ENCODE measurements at places on chromosomes 3 and 15.
A peak's percentile ranks its signal among the peaks of the same experiment; 100 is the strongest.

- no peak for DNase-seq
Observed at GRCh38 chr15:79168922-79169456, 78.4 kb upstream of the RASGRF1 start.

DNA sequence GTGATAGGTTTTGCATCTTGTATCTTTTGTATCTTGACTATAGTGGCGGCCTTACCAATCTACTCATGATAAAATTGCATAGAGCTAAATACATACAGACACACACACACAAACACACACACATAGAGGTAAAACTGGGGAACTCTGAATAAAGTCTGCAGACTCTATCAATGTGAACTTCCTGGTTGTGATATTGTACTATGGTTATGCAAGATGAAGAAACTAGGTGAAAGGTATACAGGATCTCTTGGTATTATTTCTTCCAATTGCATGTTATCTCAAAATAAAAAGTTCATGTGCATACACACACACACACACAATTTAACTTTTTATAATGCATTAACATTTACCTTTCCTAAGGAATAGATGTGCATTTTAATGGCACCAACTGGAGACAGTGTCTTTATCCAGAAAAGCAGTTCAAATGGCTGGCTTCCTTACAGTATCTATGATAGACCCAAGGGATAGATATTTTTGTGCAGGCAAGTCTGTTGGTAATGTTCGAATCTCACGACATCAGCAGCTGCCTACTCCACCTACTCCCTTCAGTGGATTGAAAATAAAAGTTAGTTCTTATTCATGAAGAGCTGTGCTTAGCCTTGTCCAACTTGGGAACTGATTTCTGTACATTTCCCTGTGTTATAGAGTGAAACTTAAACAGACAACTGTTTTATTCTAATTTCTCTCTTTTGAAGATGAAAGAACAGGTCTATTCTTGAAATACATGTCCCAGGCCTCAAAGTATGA is 46.9 kb upstream of the SPRED1 start:
- DNase-seq, result no peak

- DNase-seq, result no peak
Observed at GRCh38 chr3:4756855-4757574, 222.2 kb upstream of the BHLHE40 start.

- DNase-seq, result no peak
Observed at GRCh38 chr3:63557912-63558311, 94.6 kb upstream of the SNTN start.

DNA sequence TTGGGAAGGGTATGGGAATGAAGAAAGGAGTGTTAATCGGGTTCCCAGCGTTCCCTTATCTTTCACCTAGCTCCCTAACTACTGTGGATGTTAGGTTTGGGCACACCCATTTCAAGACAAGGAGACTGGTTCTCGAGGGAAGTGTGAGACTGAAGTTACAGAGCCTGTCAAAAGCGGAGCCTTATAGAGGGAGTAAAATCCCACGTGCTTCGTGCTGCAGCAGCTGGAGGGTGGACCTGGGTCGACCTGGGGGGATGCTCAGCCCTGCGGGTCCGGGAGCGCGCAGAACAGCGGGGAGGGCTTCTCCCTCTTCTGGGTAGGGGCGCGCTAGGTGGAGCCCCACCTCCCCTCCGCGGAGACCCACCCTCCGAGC is 314 bp upstream of the TMED3 start:
- DNase-seq, result no peak

DNA sequence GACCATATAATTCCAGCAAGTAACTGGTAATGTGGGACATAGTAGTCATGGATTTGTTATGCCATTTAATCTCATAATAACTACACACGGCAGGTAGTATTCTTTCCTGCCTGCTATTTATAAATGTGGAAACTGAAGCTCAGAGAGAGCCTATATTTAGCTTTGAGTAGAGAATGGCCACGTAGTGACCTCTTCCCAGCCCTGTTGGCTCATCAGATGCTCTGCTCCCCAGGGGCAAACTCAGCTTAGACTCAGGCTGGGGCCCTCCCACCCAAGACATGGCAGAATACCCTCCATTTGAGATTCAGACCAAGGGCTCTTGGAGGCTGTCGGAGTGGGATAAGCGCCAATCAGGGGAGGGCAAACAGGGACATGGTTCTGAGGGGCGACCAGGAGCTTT is 17.3 kb upstream of the HDAC11 start:
- no peak for DNase-seq

- DNase-seq, result peak; percentile 91
Observed at GRCh38 chr3:188266562-188267274, 112.8 kb downstream of the LPP start.

DNA sequence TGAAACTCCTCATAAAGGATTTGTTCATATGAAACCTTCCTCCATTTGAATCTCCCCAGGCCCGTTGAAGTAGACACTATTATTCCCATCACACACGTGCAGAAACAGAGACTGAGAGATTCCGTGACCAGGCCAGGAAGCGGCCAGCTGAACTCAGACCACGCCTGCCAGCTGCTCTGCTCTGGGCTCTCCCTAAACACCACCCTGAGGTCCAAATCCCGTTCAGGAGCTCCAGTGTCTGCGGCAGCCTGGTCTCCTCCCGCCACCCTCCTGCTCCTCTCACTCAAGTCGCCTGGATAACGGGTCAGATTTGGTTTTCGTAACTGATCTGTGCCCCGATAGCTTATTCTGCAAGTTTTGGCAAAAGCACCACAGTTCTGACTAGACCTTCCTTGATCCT is 53.6 kb upstream of the SNRPA1 start:
- no peak for DNase-seq

DNA sequence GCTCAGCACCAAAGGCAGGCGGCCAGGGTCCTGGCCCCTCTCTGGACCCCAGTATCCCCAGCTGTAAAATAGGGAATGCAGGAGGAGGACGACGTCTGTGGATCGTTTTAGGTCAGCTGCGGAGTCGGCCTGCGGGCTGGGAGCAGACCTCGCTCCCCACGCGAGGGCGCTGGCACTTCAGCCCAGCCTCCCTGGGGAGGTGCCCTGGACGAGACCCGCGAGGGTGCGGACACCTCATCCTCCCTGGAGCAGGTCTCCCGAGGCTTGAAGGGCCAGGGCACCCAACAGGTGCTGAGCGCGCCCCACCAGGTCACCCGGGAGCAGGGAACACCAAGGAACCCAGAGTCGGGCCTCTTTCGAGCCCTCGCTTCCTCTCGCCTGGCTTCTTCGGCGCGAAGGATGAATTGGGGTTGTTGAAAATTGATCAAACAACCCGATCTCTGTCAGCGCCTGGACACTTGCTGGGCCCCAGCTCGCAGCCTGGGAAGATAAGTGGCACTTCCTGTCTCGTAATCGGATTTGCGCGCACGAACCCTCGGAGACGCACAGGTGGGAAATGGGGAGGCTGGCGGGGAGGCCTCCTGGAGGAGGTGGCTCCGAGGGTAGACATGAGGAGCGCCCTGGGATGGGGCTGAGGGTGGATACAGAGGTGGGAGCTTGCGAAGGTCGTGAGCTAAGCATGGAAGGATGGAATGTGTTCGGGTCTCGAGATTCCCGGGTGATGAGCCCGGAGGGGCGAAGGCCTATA is 588 bp upstream of the VIPR1 start:
- DNase-seq, result no peak

DNA sequence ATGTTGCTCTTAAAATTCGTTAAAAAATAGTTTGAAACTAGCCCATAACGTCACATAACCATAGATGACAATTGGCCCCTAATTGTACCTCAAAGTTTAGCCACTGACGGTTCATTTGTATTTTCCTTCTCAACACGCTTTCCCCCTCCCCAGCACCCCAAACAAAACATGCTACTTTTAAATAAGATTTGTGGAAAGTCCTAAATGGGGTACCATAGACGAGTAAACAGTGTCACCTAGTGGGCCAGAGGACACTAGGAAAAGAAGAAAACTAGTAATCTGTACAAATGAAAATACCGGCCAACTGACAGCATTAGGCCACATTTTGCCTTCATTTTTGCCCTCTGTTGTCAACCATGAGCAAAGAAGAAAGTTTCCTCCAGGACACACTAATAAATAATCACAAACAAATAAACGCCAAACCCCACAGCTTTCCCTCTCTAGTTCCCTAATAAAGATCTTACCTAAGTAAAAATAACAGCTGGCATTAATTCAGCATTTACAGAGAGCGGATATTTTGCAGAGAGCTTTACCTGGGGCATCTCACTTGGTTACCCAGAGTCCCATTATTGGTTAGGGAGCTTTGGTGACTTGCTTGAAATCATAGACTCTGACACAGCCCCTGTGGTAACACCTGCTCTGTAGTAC is 175.1 kb upstream of the ATP11B start:
- peak; percentile 38 for DNase-seq

GRCh38 chr3:138881233-138881632 is 46.5 kb upstream of the PIK3CB start:
- DNase-seq, result no peak

GRCh38 chr15:31106495-31107300 is 5.2 kb upstream of the TRPM1 start:
- no peak for DNase-seq

All from fibroblast of skin of abdomen (primary cell).